Activated naive CD8-positive, alpha-beta T cell treated with anti-CD3 and anti-CD28 coated beads for 36 hours (primary cell): ENCODE measurements at places on chromosomes 7 and 10.

- no peak for DNase-seq
These were observed 33.4 kb downstream of the ELFN1 start for GRCh38 chr7:1703441-1703840.

DNA sequence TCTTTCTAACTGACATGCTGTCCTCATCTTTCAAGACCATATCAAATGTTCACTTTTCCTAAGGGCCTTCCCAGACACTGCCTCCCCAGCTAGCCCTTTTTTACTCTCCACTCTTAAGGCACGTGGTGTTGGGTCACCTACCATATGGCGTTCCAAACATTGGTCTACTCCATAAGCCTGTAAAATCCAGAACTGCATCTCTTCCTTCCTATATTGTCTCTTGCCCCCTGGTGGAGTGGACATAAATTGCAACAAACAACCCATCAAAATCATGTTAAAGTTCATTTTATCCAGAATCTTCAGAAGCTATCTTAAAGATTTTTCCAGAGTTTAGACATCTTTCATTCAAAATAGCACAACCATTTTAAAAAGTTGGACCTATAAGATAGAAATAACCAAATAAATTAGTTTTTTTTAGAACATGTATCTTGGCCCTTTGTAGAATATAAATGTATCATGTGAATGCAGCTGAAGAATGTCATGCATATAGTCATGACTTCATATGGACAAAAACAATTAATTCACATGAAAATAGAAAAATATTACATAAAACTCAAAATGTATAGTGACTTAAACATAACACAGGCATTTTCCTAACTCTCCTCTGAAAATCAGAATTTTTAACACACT lies 180.6 kb upstream of the CHRM2 start:
- DNase-seq: no peak

GRCh38 chr7:45921381-45921698 lies 268 bp upstream of the IGFBP3 start:
- DNase-seq: no peak

DNA sequence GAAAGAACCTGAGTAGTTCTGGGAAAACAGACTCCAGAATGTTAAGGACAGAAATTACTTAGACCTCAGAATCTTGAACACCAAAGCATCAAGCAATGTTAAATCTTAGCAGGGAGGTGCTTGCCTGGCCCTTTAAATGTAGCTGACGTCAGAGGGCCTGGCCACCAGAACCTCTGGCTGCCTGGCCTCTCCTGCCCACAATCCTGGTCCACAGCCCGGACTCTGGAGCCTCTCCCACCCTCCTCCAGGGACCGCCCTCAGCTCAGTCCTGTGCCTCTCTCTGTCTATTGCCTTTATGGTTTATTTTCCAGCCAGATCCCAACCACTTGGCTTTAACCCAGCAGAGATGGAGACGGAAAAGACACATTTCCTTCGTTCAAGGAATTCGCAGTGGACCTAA lies 42.2 kb upstream of the EGR2 start:
- no peak for DNase-seq

GRCh38 chr7:154896076-154896475 lies 106.8 kb downstream of the PAXIP1 start:
- no peak for DNase-seq

GRCh38 chr10:70109064-70109729 lies 23.4 kb downstream of the AIFM2 start:
- DNase-seq: no peak

- DNase-seq: no peak
These were observed 130.0 kb upstream of the BTBD16 start for GRCh38 chr10:122140941-122141623.

DNA sequence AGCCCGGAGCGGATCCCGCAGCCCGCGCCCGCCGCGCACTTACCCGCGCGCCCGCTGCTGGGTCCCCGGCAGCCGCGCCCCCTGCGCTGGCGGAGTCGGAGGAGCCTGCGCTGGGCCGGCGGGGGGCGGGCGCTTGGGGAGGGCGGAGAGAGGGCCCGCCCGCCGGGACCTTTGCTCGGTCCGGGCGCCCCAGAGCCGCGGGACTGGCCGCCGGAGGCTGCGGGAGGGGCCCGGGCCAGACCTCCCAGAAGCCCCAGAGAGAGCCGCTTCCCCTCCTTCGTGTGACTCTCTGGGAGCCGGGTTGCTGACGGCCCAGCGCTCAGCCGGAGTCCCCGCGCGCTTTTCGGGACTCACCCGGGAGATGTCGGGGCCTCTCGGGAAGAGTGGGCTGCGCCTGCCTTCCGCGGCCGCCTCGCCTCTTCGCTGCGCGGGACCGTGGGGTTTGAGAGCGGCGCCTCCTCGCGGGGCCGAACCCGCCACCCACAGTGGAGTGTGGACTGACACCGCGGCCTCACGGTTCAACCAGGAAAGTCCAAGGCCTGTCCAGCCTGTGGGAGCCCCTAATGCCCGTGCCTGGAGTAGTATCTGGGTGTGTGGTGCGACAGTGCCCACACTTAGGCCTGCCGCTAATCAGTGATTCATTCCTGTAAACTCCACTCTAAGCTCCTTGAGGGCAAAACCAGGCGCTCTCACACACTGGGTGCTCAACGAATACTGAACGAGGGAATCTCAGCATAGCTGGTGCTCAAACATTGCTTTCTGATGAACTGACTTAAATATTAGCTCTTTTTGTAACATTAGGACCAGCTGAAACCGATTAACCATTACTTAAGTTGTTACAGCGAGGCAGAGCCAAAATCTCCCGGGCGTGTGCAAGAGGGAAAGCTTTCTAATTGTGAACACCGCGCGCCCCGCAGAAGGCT lies at the start of gene GSDME:
Gene GSDME, minus strand, starts transcription at position 112 of the 923 bp plus-strand sequence. CDS start 7,690 bp downstream, outside the sequence.
- peak; percentile 68 for DNase-seq

DNA sequence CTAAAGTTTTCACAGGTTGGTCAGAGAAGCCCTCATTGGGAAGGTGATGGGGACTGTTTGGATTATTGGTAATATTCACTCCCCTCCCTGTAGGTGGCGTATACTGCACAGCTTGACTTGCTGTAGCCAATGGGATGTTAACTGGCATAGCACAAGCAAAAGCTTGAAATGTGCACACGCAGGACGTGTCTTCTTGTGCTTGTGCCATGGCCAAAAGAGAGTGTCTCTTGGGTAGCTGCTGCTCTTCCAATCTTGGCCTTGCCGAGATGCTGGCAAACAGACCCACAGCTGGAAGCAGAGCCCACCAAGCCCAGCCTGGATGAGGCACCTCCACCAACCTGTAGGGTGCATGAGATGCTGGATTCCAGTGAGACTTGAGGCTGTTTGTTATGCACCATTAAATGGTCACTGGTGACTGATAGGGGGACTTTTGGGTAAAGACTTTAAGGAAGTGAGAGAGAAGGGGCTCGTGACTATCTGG lies 266.0 kb downstream of the GRID1 start:
- DNase-seq: no peak

GRCh38 chr10:87508837-87509236 lies 4.1 kb downstream of the MINPP1 start:
- DNase-seq: no peak

DNA sequence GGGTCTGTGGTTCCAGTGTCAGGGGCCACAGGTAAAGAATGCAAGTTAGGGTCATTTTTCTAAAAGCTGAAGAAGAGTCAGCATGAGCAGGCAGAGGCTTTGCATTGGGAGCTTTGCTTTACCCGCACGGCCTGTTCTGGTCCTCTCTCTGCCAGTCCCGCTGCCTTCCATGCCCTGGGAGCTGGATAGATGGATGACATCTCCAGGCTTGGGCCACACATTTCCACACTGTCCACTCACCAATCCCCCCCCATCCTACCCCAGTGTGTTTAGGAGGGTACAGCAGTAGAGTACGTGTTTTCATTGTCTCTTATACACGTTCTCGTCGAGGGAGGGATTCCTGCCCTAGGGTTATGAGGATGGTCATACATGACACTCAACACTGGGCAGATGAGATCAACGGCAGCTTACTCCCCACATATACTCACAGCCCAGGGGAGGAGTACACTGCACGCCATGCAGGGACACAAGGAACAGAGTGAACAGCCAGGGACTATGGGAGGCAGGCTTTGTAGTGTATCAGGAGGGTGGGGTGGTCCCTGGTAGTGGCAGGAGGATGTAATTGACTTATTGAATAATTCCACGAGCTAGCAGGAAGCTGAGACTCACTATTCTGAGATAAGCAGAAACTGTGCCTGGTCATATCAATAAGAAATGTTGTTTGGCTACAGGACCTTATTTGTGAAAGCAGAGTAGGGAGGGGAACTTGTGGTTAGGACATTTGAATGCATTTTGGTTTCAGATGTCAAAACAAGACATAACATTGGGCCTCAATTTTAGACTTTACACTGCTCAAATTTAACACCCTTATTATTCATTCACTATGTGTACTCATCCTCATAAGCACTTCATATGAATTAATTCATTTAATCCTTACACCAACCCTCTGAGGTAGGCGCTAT lies 36.6 kb downstream of the PLPP4 start:
- DNase-seq: no peak

- no peak for DNase-seq
These were observed 51.9 kb downstream of the PLPP4 start for GRCh38 chr10:120508966-120509365.

GRCh38 chr10:89278034-89278535 lies 23.8 kb upstream of the IFIT2 start:
- DNase-seq: no peak

DNA sequence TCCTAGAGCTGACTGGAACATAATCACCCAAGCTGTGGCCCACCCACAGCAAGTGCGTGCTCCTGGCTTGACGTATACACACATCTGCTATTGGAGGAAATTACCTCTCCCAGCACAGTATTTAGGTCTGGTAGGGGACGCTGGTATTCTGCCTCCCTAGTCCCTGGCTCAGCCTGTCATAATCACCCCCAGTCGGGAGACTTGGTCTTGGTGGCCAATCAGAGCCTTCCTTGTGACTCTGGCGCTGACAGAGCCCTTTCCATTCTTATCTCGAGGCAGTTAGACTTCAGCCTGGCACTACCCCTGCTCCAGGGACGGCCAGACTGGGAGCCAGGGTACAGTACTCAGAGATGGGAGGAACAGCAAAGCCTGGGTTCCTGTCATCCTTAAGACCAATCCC lies 14.3 kb upstream of the PRKAG2 start:
- DNase-seq: no peak

- peak; percentile 40 for DNase-seq
These were observed 91.2 kb upstream of the PAX2 start for GRCh38 chr10:100653957-100654781.

- no peak for DNase-seq
These were observed 33.2 kb downstream of the BLVRA start for GRCh38 chr7:43791665-43792064.

- peak; percentile 57 for DNase-seq
These were observed 98.2 kb upstream of the PDGFA start for GRCh38 chr7:617614-618538.

DNA sequence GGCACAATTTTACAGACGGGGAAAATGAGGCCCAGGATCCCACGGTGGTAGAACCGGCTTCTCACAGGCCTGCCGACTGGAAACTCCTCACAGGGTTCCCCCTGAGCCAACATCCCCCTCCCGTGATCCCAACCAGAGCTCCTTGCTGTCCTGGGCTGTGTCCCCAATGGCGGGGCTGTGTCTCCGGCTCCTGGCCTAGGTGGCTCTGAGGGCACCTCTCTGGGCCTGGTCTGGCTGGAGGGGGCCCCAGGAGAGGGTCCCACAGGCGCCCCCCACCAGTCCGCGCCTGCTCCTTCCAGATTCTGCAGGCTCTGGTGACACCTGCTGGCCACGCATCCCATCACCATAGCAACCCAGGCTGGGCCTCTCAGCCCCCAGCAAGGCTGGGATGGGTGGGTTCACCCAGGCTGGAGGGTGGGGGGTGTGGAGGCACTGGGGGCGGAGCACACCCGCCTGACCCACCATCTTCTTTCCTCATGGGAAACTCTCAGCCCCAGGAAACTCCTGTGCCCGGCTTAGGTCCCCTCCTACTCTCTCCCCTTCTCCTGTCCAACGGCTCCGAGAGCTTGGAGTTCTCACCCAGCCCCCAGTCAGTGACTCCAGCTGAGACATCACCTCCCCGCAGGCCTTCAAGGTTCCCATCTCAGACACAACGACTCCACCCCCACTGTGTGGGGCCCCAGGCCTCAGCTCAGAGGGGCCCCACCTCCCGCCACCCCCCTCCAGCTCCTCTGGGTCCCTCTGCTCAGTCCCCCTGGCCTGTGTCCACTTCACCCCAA lies 27.1 kb upstream of the TNRC18 start:
- peak; percentile 43 for DNase-seq

GRCh38 chr7:101538596-101539459 lies 90.3 kb downstream of the MYL10 start:
- peak; percentile 57 for DNase-seq

DNA sequence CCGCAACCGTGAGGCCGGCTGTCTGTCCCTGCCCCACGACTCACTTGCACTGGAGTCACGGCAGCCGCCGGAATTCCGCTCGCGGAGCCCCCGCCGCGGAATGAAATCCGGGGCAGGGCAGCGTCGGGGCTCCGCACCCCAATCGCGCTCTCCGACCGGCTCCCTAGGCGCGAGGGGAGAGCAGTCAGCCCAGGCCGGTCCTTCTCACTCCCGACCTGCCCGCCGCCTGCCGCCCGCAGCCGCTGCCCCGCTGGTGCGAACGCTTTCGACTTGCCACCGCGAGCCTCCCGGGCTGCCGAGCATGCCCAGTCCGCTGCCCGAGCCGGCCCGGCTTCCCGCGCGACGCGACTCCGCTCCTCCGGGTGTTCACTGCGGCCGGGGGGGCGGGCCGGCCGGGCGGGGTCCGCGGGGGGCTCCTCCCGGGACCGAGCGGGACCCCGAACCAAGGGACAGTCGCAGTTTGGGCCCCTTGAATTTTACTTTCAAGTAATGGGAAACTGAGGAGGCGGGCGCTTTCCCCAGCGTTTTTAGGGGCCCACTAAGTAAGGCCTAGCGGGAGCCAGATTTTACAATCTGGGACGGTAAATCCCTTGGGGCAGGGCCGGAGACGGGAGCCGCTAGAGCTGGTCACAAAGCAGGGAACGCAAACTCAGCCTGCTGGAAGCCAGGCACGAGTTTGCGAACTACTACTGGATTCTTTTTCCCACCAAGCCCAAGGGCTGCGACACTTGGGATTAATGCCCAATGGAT lies at the start of gene SGMS1:
Gene SGMS1, minus strand, starts transcription at position 294 of the 750 bp plus-strand sequence. CDS start 279,842 bp downstream, outside the sequence.
- DNase-seq: peak; percentile 87

DNA sequence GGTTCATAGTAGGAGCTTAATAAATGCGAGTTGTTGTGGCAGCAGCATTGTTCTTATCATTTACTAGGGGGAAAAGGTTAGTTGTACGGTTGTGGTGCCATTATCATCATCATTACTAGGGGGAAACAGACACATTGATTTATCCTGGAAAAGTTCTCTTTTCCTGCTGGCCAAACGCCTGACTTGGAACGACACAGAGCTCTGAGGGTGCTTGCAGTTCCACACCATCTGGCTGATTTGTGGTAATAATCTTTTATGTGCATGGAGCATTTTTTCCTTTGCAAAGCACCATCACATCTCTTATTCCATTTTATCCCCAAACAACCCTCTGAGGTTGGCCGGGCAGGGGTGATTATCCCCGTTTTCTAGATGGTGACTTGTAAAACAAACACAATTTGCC lies 219.4 kb downstream of the BUB3 start:
- no peak for DNase-seq
